ENCODE measurements at places on chromosomes 12 and 14. TPM values are rescaled to one million over a fixed set of nuclear protein-coding genes. Genes with fewer than 3 reads are reported as not detected.

The FKBP4 gene
- 129 TPM for total RNA-seq

The BCL11B gene
- 66.2 TPM for total RNA-seq

The DPPA3 gene
- not detected for total RNA-seq

The TAS2R9 gene
- not detected for total RNA-seq

The MYH6 gene
- 0.16 TPM for total RNA-seq

The LTBR gene
- 0.57 TPM for total RNA-seq

The SERPINA5 gene
- not detected for total RNA-seq

The LIN52 gene
- total RNA-seq = 13.2 TPM

The OTUB2 gene
- total RNA-seq = 0.93 TPM
